ENCODE measurements at places on chromosomes 12 and 14. TPM values are rescaled to one million over a fixed set of nuclear protein-coding genes. Genes with fewer than 3 reads are reported as not detected.

EML5 gene
- total RNA-seq = 0.79 TPM

LGALS3 gene
- 1,809 TPM for total RNA-seq

ZC2HC1C gene
- total RNA-seq = 4.8 TPM

KRT5 gene
- 0.24 TPM for total RNA-seq

OASL gene
- total RNA-seq = 16.6 TPM

RNASE1 gene
- 124 TPM for total RNA-seq

SLC39A2 gene
- total RNA-seq = 0.92 TPM

RFLNA gene
- 46.2 TPM for total RNA-seq

KRT2 gene
- not detected for total RNA-seq

ANG gene
- 49.2 TPM for total RNA-seq

ZCCHC8 gene
- total RNA-seq = 20.0 TPM

SLC6A12 gene
- 3.9 TPM for total RNA-seq

SLC5A8 gene
- 0.06 TPM for total RNA-seq

MYF5 gene
- total RNA-seq = not detected

HCAR1 gene
- total RNA-seq = 0.06 TPM

FAM181A gene
- total RNA-seq = not detected

FKBP11 gene
- total RNA-seq = 21.3 TPM

GZMB gene
- 1.3 TPM for total RNA-seq

SYT1 gene
- total RNA-seq = 1.5 TPM

All from left colon (tissue), 2 donors.